Naive thymus-derived CD4-positive, alpha-beta T cell (primary cell): ENCODE measurements at places on chromosomes 12 and 14. TPM values are rescaled to one million over a fixed set of nuclear protein-coding genes. Genes with fewer than 3 reads are reported as not detected.
A peak's percentile ranks its signal among the peaks of the same experiment; 100 is the strongest.

- DNase-seq, result no peak
These were observed 70.1 kb upstream of the PLXNC1 start for GRCh38 chr12:94078138-94078723.

DNA sequence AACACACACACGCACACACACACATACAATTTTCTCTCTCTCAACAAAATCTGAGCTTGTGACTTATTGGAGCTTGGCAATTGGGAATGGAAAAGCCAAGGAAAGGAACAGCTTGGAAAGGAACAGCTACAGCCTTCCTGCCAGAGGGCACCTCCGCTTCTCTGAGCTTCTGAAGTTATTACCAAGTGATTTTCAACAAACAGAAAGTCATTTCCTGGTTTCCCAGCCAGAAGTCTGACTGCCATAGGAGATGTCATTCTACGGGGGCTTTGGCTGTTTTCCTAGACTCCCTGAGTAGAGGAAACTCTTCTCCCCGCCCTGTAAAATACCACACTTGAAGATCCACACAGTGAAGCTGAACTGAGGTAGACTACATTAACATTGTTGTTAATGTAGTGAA, 198.3 kb downstream of the CFAP54 start:
- no peak for DNase-seq

GRCh38 chr12:91225316-91225715, 42.7 kb upstream of the DCN start:
- DNase-seq, result no peak

FAM186B gene
- polyA plus RNA-seq, result 0.13 TPM

DNA sequence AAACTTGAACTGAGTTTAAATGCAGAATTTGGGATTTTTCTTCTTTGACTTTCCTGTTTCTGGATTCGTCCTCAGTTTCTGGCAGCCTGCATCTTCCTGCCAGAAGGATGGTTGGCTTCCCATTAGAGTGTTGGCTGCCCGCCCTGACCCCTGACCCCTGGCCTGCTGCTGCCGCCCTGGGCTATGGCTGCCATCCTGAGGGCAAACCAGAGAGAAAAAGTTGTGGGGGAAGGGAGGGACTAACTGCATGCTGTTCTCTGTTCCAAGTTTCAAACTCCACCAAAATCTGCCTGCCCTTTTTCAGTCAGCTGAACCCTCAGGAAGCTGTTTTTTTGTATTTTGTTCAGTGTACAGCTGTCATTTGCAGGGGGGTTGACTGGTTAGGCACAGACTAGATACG, 48.4 kb downstream of the FNTB start:
- DNase-seq, result no peak

GRCh38 chr12:1797991-1798640, 22.2 kb upstream of the LRTM2 start:
- DNase-seq, result no peak

GRCh38 chr14:85620947-85621346, 91.0 kb downstream of the FLRT2 start:
- DNase-seq, result no peak

DNA sequence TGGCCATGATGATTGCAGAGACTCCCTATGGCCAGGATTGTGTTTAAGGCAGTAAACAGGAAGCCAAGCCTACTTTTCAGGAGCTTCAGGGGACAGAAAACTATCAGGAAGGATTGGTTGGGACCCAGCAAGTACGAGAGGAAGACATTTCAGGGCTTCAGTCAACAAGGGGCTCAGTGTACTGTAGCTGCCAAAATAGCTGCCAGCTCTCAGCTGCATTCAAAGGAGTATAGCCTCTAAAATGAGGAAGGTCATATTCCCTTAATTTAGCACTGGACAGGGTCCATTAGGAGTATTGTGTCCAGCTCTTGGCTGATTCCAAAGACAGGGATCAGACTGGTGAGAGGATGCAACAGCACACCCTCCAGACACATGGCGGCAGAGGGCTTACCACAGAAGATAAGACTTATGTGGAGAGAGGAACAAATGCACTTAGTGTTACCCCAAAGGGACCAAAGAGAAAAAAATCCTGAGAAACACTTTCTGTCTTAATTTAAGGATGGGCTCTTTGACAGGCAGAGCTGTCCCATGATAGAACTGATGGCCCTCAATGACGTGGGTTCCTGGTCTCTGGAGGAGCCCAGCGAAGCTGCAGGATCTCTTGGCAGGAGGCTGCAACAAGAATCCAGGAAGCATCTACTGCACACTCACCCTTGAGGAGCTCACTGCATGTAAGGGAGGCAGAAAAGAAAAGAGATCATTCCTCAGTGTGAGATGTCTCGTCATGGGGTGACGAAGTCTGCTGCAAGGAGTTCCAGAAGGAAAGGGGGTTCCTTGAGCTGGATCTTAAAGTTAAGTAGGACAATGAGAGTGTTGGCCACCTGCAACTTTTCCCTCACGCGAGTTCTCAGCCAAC, 14.8 kb downstream of the BDKRB1 start:
- no peak for DNase-seq

GNPNAT1 gene
- polyA plus RNA-seq, result 17.2 TPM

- DNase-seq, result no peak
These were observed 31.5 kb downstream of the TTC7B start for GRCh38 chr14:90784621-90785270.

DNA sequence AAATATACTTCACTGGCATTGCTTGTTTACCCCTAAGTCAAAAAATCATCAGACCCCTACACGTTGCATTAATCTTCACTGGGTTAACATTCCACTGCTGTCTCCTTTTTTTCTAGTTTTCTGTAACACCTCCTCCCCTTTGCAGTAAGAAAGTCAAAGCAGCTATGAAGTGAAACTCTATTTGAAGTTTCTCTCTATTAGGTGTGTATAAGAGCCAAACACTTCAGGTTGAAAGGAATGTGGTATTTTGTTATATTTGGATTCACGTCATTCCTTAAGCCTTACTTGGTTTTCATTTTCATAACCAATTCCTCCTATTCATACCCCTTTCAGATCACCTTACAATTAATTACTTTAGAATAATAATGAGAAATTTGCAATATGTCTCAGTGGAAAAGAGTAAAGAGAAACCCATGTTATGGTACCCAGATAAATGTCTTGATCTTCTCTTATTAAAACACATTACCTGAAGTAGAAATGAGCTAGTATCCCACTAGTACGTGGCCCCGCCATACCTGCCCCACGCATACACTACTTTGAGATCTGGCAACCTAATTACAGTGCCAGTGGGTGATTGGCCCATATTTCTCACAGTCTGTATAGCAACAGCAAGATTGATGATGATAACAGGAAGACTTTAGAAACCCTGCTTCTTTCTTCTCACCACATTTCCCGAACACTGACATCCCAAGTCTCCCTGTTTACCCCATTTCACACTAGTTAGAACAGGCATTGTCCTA, 236.4 kb upstream of the RGS6 start:
- DNase-seq, result no peak

- peak; percentile 31 for DNase-seq
These were observed 44.6 kb upstream of the FAR2 start for GRCh38 chr12:29104516-29104915.

- no peak for DNase-seq
These were observed 6.6 kb upstream of the CRIP2 start for GRCh38 chr14:105467942-105468471.

- DNase-seq, result no peak
These were observed 159.4 kb downstream of the EPS8 start for GRCh38 chr12:15629761-15630160.

GRCh38 chr14:32382704-32383103, 53.6 kb downstream of the AKAP6 start:
- no peak for DNase-seq

GRCh38 chr12:50981319-50982239, 29.2 kb downstream of the HIGD1C start:
- DNase-seq, result no peak

DNA sequence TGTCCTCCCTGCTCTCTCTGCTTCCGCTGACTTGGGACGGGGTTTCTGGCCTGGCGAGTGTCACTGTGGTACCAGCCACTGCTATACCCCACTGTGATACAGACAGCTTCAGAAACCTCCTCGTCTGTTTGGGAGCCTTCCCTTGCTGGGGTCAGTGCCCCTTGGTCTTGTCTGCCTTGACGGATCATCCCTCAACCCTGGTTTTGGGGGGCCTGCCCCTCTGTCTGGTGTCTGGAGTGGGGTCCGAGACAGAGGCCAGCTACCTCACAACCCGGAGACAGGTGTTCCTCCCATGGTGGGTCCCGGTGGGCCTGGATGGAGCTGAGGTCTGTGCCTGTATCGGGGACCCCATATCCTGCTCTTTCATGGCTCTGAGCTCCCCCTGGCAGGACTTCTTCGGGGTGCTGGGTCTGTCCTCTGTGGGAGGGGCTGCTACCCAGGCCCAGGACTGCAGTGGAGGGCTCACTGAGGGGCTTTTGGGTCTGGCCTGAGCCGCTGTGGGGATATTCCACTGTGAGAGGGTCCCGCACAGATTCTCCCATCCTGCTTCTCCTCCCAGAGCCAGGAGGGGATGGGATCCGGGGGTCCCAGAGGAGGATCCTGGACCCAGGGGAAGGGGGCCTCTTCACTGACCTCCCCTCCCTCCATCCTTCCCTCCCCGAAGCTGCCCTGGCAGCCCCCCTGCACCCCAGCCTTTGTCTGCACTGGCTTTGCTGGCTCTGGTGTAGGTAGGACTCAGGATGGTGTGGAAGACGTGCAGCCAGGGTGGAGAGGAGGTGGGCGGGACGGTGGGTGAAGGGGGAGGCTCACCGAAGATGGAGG, 365.5 kb downstream of the TMEM121 start:
- DNase-seq, result no peak

PMCH gene
- not detected for polyA plus RNA-seq

DNA sequence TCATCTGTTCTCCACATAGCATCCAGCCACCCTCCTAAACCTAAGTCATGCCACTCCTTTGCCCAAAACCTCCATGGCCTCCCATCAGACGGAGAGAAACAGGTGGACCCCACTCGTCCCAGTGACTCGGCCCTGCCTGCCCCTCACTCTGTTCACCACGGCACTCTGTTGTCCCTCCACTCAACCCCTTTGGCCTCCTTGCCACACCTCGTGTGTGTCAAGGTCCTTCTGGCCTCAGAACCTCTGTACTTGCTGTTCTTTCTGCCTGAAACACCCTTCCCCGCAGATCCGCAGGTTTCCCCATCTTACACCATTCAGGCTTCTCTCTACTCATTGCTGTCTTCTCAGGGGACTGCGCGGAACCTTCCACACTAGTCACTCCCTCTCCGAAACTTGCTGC, 24.5 kb upstream of the ACTN1 start:
- DNase-seq, result no peak

DNA sequence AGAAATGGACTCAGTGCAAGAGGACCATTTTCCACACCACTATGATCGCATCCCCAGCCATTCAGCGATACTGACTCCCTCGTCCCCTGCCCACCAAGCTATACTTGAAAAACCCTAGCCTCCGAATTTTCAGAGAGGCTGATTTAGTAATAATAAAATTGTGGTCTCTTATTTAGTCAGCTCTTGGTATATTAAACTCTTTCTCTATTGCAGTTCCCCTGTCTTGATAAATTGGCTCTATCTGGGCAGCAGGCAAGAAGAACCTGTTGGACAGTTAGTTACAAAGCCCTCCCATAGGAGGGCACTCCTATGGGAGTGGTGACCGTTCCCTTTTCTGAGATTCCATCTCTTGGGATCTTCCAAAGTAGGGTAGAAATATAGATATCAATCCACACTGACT, 33.6 kb downstream of the NFKBIA start:
- DNase-seq, result no peak

ZFHX2 gene
- not detected for polyA plus RNA-seq

- no peak for DNase-seq
These were observed 7.7 kb upstream of the TMED2 start for GRCh38 chr12:123576611-123577010.

GRCh38 chr12:67758521-67758920, 110.0 kb downstream of the DYRK2 start:
- DNase-seq, result no peak

DNA sequence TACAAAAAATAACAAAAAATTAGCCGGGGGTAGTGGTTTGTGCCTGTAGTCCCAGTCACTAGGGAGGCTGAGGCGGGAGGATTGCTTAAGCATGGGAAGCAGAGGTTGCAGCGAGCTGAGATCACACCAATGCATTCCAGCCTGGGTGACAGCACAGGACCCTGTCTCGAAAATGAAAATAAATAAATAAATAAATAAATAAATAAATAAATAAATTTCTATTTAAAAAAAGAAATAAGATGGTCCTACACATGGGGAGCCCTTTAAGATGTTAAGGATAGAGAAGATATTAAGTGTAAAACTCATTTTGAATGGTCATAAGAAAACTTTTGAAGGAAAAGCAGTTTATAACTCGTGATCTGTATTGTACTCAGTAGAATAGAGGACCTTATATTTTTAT, 8.2 kb upstream of the MRPL42 start:
- DNase-seq, result no peak

GRCh38 chr12:39763890-39764169, 144.2 kb upstream of the ABCD2 start:
- DNase-seq, result no peak

GRCh38 chr12:88339254-88339949, 197.3 kb downstream of the TMTC3 start:
- no peak for DNase-seq

NKX2-1 gene
- not detected for polyA plus RNA-seq

GRCh38 chr12:93183940-93184671, 193.6 kb upstream of the NUDT4 start:
- DNase-seq, result no peak
